ENCODE measurements at places on chromosomes 11 and 22.

GRCh38 chr11:117238221-117238620 is 5.8 kb downstream of the RNF214 start:
- DNase-seq: no peak

GRCh38 chr11:90288212-90288821 is 65.5 kb upstream of the CHORDC1 start:
- DNase-seq: peak; percentile 25

GRCh38 chr11:110327508-110327907 is 31.1 kb upstream of the RDX start:
- no peak for DNase-seq

- no peak for DNase-seq
Observed at GRCh38 chr11:2675540-2675939, 24.3 kb downstream of the KCNQ1OT1 start.

- no peak for DNase-seq
Observed at GRCh38 chr11:134289789-134290188, 13.6 kb downstream of the GLB1L3 start.

DNA sequence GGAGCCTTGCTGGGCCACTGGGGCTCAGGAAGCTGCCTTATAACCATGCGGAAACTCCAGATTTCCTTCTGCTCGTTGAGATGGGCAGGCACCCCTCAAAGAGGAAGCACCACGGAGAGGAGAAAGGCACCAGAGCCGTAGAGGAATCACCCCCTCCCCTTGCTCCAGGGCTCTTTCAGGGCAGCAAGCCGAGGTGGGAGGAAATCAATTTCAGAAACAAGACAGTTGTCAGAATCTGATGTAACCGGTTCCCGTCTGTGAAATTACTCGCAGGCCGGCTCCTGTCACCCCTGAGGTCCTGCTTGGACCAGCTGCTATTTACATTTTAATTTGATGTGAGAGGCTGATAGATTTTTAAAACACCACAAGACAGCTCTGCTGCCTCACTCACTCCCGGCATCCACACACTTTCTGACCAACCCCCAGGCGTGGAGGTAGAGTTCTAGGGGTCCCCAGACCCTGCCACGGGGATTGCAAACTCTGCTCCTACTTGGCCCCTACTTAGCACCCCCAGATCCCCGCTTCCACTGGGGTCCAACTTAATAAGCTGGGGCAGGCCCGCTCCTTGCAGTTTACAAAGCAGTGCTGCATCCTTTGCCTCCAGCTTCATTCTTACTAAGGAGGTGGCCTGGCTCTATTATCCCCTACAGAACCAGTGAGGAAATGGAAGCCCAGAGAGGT is 162.5 kb downstream of the CEP164 start:
- peak; percentile 36 for DNase-seq

All from KBM-7 (cell line).